Peyer's patch (tissue), 4 donors: ENCODE measurements at places on chromosomes 7 and 10. TPM values are rescaled to one million over a fixed set of nuclear protein-coding genes. Genes with fewer than 3 reads are reported as not detected.
A peak's percentile ranks its signal among the peaks of the same experiment; 100 is the strongest.

The COL28A1 gene
- total RNA-seq, result 2.4 TPM

The CHPF2 gene
- total RNA-seq, result 44.8 TPM

The DGKI gene
- 0.35 TPM for total RNA-seq

The SPDYE11 gene
- not detected for total RNA-seq

The MYOZ1 gene
- total RNA-seq, result not detected

The SORCS1 gene
- 2.5 TPM for total RNA-seq

The CUZD1 gene
- total RNA-seq, result 0.38 TPM

DNA sequence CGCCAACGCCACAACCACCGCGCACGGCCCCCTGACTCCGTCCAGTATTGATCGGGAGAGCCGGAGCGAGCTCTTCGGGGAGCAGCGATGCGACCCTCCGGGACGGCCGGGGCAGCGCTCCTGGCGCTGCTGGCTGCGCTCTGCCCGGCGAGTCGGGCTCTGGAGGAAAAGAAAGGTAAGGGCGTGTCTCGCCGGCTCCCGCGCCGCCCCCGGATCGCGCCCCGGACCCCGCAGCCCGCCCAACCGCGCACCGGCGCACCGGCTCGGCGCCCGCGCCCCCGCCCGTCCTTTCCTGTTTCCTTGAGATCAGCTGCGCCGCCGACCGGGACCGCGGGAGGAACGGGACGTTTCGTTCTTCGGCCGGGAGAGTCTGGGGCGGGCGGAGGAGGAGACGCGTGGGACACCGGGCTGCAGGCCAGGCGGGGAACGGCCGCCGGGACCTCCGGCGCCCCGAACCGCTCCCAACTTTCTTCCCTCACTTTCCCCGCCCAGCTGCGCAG is 424 bp downstream of the EGFR start:
- no peaks in the 10 kb centered on the region for H3K27me3 ChIP-seq
- peak; percentile 77 for DNase-seq
- H3K4me3 ChIP-seq, result peak overlapping the region; percentile 98
- H3K27ac ChIP-seq, result peak overlapping the region; percentile 70

- no peaks in the 10 kb centered on the region for H3K27me3 ChIP-seq
- DNase-seq, result no peak
- H3K4me1 ChIP-seq, result no peaks in the 10 kb centered on the region
- H3K27ac ChIP-seq, result no peak overlapping the region
- H3K4me3 ChIP-seq, result no peak overlapping the region
These were observed 389.4 kb downstream of the SORCS1 start for GRCh38 chr10:106775127-106775526.

GRCh38 chr10:107692072-107692471 is 527.6 kb upstream of the SORCS1 start:
- H3K27ac ChIP-seq, result no peak overlapping the region
- H3K4me3 ChIP-seq, result no peak overlapping the region
- H3K27me3 ChIP-seq, result no peaks in the 10 kb centered on the region
- DNase-seq, result no peak

GRCh38 chr7:8783229-8783628 is 349.8 kb downstream of the NXPH1 start:
- no peaks in the 10 kb centered on the region for H3K4me1 ChIP-seq
- no peak overlapping the region for H3K27ac ChIP-seq
- no peaks in the 10 kb centered on the region for H3K27me3 ChIP-seq
- no peaks in the 10 kb centered on the region for H3K36me3 ChIP-seq
- DNase-seq, result no peak
- no peak overlapping the region for H3K4me3 ChIP-seq

DNA sequence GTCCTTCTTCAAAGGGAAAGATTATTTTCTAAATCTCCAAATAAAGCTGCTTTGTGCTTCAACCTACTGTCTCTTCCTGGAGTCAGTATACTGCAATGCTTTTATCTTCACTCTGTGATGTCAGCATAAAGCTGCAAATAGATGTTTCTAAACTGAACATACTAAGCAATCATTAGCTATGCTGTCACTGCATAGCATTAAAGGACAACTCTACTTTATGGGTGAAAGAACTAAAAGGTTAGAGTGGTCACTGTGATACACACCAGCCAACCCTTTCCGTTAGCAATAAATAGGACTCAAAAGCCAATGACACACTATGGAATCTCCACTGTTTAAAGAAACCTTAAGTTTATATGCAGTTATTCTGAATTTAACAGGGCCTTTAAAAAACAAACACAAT is 1.8 kb downstream of the CCDC186 start:
- no peak overlapping the region for H3K27ac ChIP-seq
- no peaks in the 10 kb centered on the region for H3K27me3 ChIP-seq
- no peak for DNase-seq

DNA sequence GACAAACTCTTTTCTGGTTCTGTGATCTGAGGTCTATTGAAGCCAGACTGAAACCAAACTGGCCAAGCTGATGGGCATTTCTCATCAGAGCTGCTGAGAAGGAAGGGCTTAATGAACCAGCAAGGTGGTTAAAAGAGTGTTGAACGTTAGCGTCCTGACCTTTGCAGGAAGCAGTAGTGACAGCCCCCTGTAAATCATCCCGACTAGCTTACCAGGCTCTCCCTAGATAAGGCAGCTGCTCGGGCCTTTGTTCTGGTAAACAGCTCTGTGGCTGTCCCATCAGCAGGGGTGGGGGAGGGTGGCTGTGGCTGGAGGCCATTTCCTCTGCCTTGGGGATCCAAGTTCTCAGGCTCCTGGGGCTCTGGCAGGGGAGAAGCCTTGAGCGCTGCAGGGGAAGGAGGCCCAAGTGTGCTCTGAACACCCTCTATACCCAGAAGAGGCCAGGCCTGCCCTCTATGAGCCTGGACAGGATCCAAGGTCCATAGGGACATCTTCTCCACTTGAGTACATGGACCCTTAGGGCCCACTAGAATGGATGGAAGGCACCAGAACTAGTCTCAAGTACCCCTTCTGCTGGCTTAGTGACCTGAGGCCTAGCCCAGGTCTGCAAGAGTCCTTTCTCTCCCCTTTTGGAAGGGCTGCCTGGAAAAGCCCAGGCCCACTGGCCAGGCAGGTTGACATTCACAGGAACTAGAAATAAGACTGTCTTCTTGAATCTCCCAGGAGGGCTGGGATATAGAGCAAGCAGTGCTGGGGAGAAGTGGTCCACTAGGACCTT is 134.6 kb downstream of the ARHGAP22 start:
- H3K4me1 ChIP-seq, result no peaks in the 10 kb centered on the region
- H3K4me3 ChIP-seq, result no peak overlapping the region
- DNase-seq, result peak; percentile 41
- H3K27ac ChIP-seq, result no peak overlapping the region
- H3K36me3 ChIP-seq, result no peaks in the 10 kb centered on the region
- no peaks in the 10 kb centered on the region for H3K27me3 ChIP-seq

- H3K4me3 ChIP-seq, result no peak overlapping the region
- no peaks in the 10 kb centered on the region for H3K36me3 ChIP-seq
These were observed 8.8 kb downstream of the NXPH1 start for GRCh38 chr7:8442051-8442813.

- H3K36me3 ChIP-seq, result no peaks in the 10 kb centered on the region
- H3K4me3 ChIP-seq, result no peak overlapping the region
These were observed 305.5 kb downstream of the DNAJB9 start for GRCh38 chr7:108875139-108875538.

GRCh38 chr10:118581340-118581739 is 14.1 kb downstream of the PRLHR start:
- H3K27ac ChIP-seq, result no peak overlapping the region
- H3K36me3 ChIP-seq, result no peaks in the 10 kb centered on the region
- H3K4me3 ChIP-seq, result no peak overlapping the region
- DNase-seq, result no peak

DNA sequence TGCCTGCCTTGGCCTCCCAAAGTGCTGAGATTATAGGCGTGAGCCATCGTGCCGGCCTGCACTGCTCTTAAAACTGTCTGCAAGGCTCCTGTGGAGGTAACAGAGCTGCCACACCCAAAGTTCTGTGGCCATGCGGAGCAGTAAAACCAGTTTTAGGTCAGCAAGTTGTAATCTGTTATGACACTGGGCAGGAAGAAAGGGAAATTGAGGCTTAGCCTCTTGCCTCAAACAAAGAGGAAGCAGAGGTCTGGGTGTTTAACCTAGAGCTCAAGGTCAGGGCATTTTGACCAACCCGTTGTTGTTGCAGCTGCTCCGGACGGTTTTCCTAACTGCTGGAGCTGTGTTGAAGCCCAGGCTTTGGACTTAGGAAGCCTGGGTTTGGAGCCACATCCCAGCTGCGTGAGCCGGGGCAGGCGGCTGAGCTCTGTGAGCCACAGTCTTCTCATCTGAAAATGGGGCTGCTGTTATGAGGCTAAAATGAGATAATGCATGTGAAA is 7.4 kb upstream of the RRP12 start:
- H3K4me1 ChIP-seq, result no peaks in the 10 kb centered on the region
- DNase-seq, result no peak
- no peak overlapping the region for H3K27ac ChIP-seq
- H3K27me3 ChIP-seq, result no peaks in the 10 kb centered on the region

GRCh38 chr10:70544431-70545340 is 57.9 kb downstream of the PRF1 start:
- H3K27ac ChIP-seq, result no peak overlapping the region
- no peaks in the 10 kb centered on the region for H3K4me1 ChIP-seq
- H3K27me3 ChIP-seq, result no peaks in the 10 kb centered on the region
- H3K4me3 ChIP-seq, result no peak overlapping the region
- no peak for DNase-seq

GRCh38 chr7:100481466-100481865 is 2.3 kb upstream of the NYAP1 start:
- no peaks in the 10 kb centered on the region for H3K36me3 ChIP-seq
- no peak overlapping the region for H3K27ac ChIP-seq
- no peak for DNase-seq
- no peaks in the 10 kb centered on the region for H3K27me3 ChIP-seq
- H3K4me1 ChIP-seq, result peaks cover 36% of the 10 kb centered on the region

GRCh38 chr10:23106331-23107072 is 11.1 kb downstream of the MSRB2 start:
- no peaks in the 10 kb centered on the region for H3K27me3 ChIP-seq
- no peaks in the 10 kb centered on the region for H3K4me1 ChIP-seq
- DNase-seq, result no peak
- no peak overlapping the region for H3K27ac ChIP-seq

DNA sequence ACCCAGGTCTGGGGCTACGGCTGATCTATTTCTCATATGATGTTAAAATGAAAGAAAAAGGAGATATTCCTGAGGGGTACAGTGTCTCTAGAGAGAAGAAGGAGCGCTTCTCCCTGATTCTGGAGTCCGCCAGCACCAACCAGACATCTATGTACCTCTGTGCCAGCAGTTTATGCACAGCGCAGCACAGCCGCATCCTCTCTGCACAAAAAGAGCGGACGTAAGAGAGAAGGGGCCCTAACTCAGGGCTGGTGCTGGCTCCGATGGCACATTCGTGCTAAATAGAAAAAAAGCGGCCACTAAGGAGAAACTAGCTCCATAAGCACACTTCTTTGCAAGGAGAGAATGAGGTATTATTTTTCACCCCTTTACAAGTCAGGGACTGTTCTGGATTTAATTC is 28.3 kb upstream of the PRSS1 start:
- no peaks in the 10 kb centered on the region for H3K4me1 ChIP-seq
- H3K4me3 ChIP-seq, result no peak overlapping the region
- no peaks in the 10 kb centered on the region for H3K36me3 ChIP-seq
- H3K27ac ChIP-seq, result no peak overlapping the region
- DNase-seq, result no peak
